Inflammatory macrophage treated with lipopolysaccharide for 4 hours (primary cell): ENCODE measurements at places on chromosomes 7 and 10.

DNA sequence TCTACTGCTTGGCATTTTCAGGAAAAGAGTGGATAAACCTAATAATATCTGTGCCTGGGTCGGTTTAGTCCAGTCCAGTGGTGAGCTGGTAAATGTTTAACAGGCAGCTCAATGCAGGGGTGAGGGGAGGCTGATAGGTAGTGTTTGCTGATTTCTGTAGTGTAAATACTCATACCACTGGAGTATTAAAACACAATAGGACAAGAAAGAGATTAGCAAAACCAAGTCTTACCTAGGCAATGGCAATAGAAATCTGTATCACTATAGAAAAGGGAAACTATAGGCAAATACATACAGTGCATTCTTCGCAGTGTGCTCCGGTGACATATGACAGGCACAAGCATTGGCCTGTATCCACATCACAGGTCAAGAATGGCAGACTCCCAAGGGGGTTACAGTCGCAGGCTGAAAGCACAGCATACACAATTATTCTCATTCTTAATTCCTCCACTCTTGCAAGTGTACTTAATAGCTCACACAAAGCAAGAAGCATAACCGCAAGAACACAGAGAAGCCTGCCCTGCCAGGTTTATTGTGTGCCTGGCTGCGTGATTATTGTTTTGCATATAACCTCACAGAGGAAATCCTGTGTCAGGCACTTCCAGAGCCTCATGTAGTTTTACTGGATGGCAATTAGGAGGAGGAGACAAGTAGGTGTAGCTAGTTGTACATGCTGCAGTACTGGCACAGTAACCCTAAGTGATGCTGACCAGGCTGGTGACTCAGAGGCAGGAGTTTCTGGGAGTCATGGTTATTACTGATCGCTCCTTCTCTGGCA is 35.0 kb downstream of the LAMB4 start:
- DNase-seq, result peak; percentile 40

- DNase-seq, result no peak
Observed at GRCh38 chr7:37377231-37377630, 71.4 kb downstream of the ELMO1 start.

DNA sequence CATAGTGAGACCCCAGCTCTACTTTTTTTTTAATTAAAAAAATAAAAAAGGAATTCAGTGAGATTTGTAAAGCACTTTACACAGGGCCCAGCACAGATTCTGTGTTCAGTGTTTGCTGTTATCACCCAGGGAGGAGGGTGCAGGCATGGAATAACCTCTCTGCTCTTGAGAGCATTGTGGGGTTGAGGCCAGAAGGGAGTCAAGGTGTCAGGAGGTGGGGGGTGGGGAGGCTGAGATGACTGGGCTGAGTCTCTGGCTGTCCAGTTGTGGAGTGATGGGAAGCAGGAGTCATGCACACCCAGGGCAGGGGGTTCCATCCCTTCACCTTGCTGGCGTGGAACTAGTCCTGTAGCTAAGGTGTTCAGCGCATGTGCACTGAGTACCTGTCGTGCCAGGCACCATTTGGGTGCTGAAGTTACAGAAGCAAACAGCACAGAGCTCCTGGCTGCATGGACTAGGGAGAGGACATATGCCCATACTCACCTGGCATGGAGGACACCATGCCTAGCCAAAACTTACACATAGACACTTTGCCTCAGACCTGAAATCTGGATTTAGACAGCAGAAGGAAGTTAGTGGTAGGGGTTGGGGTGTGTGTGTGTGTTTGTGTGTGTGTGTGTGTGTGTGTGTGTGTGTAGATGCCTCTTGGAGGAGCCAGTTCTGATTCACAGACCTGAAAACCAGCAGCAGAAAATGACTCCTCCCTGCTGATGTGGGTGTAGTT is 69.2 kb upstream of the LRRC4 start:
- no peak for DNase-seq

DNA sequence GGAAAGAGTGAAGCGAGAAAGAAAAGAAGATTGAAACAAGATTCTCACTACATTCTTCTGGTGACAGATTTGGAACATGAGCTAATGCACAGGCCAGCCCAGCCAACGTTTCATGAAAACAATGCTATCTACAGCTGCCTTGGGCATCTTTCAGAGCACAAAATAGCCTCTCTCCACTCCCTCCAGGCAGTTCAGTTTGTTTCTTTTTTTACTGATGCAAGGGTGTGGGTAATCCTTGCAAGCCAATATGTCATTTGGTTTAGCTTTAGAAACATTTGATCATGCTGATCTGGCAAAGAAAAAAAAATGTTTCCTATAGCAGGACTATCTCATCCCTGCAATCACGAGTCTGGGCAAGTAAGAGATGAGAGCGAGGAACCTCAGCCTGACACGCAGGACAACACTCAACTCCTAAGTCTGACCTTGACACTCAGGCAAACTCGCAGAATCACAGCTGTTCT is 35.9 kb downstream of the SVIL start:
- no peak for DNase-seq
